Colonic mucosa (tissue), 4 donors: ENCODE measurements at places on chromosomes 12 and 14. TPM values are rescaled to one million over a fixed set of nuclear protein-coding genes. Genes with fewer than 3 reads are reported as not detected.

GRCh38 chr14:35631071-35631805 lies 97.3 kb downstream of the INSM2 start:
- H3K27me3 ChIP-seq, result no peaks in the 10 kb centered on the region
- H3K4me1 ChIP-seq, result no peaks in the 10 kb centered on the region
- DNase-seq, result no peak
- no peak overlapping the region for H3K4me3 ChIP-seq
- no peaks in the 10 kb centered on the region for H3K36me3 ChIP-seq

- no peak overlapping the region for H3K27ac ChIP-seq
- no peaks in the 10 kb centered on the region for H3K36me3 ChIP-seq
- no peak for DNase-seq
- H3K27me3 ChIP-seq, result no peaks in the 10 kb centered on the region
- H3K4me3 ChIP-seq, result no peak overlapping the region
- no peaks in the 10 kb centered on the region for H3K4me1 ChIP-seq
These were observed 197.1 kb downstream of the MED13L start for GRCh38 chr12:116080415-116080814.

- H3K4me3 ChIP-seq, result no peak overlapping the region
- no peaks in the 10 kb centered on the region for H3K4me1 ChIP-seq
- no peaks in the 10 kb centered on the region for H3K36me3 ChIP-seq
- H3K27me3 ChIP-seq, result no peaks in the 10 kb centered on the region
These were observed 149.4 kb downstream of the DICER1 start for GRCh38 chr14:95007921-95008320.

- no peaks in the 10 kb centered on the region for H3K36me3 ChIP-seq
- no peaks in the 10 kb centered on the region for H3K27me3 ChIP-seq
- H3K27ac ChIP-seq, result no peak overlapping the region
These were observed 115.7 kb upstream of the IGF1 start for GRCh38 chr12:102596031-102596430.

DNA sequence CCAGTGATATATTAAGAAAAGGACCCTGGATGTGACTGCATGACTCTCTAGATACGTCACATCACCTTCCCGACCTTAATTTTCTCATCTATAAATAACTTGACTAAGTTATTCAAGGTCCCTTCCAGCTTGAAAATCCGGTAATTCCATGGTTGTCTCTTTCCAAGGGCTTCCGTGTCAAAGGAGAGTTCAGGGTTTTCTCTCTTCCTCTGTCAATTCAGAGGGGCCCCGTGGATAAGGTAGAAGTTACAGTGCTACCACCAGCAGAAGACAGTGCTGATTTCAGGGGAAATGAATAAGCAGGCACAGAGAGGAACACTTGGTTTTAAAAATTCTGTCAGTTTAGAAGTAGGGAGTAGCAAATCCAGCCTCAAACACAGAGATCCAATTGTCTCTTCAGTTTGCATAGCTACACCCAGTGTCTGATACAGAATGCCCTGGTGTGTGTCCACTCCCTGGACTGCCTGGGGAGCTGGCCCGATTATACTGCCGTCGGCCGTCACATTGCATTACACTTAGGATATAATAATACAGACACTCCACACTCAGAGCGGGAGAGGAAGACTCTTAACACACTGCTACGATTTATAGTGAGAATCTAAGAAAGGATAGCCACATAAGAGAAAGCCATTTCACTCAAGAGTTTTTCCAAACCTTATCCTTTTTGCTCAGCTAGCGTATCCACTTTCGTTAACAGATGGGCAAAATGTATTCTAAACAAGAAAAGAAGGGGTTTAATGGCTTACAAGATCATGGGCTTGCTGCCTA lies 54.7 kb upstream of the GTF2A1 start:
- H3K27me3 ChIP-seq, result no peaks in the 10 kb centered on the region
- DNase-seq, result no peak
- H3K4me3 ChIP-seq, result no peak overlapping the region
- no peaks in the 10 kb centered on the region for H3K4me1 ChIP-seq

- no peak overlapping the region for H3K27ac ChIP-seq
- DNase-seq, result no peak
- no peak overlapping the region for H3K4me3 ChIP-seq
- H3K4me1 ChIP-seq, result no peaks in the 10 kb centered on the region
- H3K36me3 ChIP-seq, result no peaks in the 10 kb centered on the region
These were observed 7.9 kb upstream of the KRT86 start for GRCh38 chr12:52266514-52266913.

The SDSL gene
- total RNA-seq, result 14.2 TPM
